ENCODE measurements at places on chromosomes 12 and 14.

- DNase-seq = no peak
Observed at GRCh38 chr12:48352157-48352760, 1.5 kb upstream of the ZNF641 start.

GRCh38 chr14:44316647-44317440, 190.2 kb downstream of the FSCB start:
- peak; percentile 47 for DNase-seq

DNA sequence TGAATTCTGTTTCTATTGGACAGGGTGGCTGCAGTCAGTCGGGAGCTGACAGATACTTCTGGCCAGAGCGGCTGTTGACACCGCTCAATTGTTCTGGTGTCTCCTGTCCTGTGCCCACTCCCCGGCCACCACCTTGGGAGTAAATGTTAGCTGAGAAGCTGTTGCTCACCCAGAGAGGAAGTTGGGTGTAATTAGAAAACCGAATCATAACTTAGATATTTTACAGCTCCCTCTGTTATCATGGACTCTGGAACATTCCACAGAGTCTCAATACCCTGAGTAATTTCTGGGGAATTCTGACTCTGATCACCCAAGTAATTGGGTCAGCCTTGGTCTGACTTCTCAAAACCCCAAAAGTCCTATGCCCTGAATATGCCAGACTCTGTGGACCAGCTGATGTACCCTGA, 58.3 kb upstream of the RFLNA start:
- peak; percentile 82 for DNase-seq

- no peak for DNase-seq
Observed at GRCh38 chr14:71665781-71666180, 266.4 kb upstream of the RGS6 start.

GRCh38 chr12:97109441-97109840, 202.4 kb downstream of the NEDD1 start:
- no peak for DNase-seq

DNA sequence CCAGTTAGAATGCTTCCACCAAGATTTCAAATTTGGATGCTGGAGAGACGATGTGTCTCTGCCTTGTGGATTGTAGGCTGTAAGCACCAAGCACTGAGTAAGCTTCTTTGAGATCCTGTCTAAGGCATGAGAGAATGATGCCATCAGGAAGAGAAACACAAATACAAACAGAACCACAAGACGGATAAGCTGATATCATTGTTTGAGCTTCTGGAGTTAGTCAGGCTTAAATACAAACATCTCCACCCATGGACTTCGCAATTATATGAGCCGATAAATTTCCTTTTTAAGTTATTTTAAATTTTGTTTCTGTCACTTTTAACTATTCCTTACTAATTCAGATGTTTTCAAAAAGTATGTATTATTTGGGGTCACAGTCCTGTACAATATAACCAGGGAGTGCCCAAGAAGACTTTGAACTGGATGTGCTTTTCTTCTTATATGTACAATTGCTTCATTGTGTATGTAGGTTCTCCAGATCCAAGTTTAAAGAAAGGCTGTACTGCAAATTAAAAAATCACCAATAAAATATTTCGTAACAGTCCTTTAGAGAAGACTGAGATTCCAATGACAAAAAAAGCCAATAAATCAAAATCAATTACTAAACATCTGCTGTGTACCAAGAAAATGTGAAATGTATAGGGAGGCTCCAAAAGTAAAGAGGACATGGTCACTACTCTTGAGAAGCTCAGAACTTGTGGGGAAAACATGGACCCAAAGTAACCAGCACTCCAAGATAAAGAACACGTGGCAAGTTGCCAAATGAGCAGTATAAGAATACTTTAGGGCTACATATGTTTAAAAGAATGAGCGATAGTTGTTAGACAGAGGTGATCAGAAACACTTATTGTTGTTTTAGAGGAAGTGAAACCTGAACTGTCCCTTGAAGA, 274.1 kb downstream of the ADAMTS20 start:
- DNase-seq = peak; percentile 80

DNA sequence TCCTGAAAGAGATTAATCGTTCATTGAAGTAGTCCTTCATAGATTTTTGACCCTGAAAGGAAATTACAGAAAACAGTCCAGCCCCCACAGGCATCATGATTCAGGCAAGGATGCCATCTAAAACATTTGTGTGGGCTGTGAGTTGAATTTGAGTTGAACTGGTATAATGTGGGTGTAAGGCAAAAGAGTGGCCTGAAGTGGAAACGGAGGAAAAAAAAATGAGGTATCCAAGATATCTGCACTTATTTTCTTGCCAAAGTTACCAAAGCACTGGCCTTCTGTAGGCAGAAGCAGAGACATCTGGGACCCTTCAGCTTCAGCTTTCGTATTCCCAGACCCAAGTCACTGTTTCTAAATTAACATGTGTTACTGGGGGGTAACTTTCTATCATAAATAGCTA, 105.1 kb upstream of the DIO2 start:
- no peak for DNase-seq

- DNase-seq = no peak
Observed at GRCh38 chr12:119202544-119202943, 23.8 kb downstream of the HSPB8 start.

Data from endothelial cell of umbilical vein (primary cell).